ENCODE measurements at places on chromosomes 3 and 15.

- DNase-seq, result no peak
These were observed 82.1 kb downstream of the MYO1E start for GRCh38 chr15:59290295-59291212.

DNA sequence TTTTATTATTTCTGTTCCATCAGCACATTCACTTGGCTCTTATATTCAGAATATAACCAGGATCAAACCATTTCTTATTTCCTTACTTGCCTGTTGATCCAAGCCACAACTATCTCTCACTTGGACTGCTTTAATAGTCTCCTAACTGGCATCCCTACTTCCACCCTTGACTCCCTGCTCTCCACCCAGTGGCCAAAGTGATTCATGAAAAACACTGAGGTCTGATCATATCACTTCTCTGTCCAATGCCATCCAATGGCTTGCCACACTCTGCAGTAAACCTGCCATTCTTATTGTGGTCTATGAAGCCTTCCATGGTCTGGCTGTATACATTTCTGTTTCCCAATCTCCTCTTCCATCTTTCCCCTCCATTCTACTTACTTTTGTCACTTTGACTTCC is 576.1 kb downstream of the PDCD6IP start:
- DNase-seq, result no peak

- DNase-seq, result no peak
These were observed 29.6 kb upstream of the EPHB1 start for GRCh38 chr3:134765468-134765867.

GRCh38 chr3:53293867-53294266 is 38.0 kb upstream of the TKT start:
- no peak for DNase-seq

DNA sequence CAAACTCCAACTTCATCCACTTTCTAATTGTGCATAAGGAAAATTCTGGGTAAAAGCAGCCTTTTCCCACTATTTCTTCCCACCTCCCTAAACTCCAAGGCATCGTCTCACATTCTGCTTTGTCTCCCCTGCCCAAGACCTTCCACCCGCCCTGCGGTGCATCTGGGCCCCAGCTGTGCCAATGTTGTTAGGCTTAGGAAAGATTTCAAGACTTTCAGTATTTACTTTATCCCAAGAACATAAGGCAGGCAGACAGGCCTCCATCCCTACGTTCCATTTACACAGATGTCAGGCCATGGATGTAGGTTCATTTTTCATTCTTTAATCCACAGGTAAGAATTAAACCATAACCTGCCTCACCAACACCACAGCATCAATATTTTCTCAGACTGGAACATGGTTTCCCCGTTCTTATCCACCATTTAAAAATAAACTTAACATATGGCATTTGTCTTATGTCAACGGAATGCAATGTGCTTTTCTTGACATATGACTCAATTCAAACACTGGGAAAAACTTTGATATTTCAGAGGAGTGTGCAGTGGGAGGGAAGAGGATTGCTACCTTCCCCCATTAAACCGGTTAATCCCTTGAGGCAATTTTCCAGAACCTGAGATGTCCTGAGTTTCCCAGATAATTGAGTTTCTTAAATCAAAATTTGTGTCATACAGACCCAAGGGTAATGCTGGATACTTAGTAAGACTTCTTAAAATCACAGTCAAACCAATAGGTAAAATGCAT is 238.0 kb upstream of the LRIG1 start:
- DNase-seq, result peak; percentile 30

DNA sequence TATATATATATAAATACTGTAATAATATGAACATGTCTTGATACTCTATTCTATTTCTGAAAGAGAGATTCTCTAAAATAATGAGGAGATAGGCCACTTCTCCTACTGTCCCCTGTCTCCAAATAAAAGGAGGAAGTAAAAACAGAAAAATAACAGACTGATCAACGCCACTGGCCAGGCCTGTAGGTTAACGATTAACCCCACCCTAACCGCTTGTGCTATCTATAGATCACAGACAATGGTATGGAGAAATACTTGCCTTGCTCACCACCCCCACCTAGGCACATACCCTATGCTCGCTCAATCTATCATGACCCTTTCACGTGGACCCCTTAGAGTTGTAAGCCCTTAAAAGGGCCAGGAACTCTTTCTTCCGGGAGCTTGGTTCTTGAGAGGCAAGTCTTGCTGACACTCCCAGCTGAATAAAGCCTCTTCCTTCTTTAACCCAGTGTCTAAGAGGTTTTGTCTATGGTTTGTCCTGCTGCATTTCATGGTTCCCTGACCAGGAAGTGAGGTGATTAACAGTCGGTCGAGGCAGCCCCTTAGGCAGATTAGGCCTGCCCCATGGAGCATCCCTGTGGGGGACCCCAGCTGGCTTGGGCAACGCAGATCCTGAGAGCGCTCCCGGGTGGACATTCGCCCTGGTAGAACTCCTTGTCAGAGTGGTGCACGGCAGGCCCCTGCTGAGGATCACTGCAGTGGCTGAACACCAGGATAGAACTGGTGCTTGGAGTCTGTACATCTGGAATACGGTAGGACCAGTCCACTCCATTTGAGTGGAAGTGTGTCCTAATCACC is 521.8 kb upstream of the CNTN3 start:
- no peak for DNase-seq

DNA sequence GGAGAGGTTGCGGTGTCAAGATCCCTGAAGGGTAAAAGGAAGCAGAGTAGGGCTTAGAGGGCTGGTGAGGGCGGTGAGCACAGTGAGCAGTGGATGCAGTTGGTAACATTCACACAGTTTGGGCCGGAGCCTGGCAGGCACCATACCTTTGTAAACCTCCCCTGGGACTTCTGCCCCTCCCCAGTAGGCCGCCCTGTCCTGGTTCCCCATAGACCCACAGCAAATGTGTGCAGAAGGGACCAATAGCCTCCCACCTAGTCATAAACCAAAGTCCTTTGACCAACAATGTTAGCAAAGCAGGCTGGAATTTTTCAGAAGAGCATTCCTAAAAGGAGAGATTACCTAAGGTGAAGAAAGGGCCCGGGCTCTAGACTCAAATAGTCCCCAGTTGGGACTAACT is 1.7 kb upstream of the PHGR1 start:
- no peak for DNase-seq

GRCh38 chr3:118792191-118792590 is 242.5 kb downstream of the IGSF11 start:
- DNase-seq, result no peak

GRCh38 chr15:85727068-85727467 is 67.7 kb downstream of the KLHL25 start:
- DNase-seq, result peak; percentile 53

DNA sequence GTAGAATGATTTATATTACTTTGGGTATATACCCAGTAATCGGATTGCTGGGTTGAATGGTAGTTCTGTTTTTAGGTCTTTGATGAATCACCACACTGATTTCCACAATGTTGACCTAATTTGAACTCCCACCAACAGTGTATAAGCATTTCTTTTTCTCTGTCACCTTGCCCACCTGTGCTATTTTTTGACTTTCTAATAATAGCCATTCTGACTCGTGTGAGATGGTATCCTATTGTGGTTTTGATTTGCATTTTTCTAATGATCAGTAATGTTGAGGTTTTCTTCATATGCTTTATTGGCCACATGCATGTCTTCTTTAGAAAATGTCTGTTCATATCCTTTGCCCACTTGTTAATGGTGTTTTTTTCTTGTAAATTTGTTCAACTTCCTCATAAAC is 340.8 kb downstream of the PLOD2 start:
- DNase-seq, result no peak

GRCh38 chr3:7333125-7333524 is 472.2 kb downstream of the GRM7 start:
- no peak for DNase-seq

DNA sequence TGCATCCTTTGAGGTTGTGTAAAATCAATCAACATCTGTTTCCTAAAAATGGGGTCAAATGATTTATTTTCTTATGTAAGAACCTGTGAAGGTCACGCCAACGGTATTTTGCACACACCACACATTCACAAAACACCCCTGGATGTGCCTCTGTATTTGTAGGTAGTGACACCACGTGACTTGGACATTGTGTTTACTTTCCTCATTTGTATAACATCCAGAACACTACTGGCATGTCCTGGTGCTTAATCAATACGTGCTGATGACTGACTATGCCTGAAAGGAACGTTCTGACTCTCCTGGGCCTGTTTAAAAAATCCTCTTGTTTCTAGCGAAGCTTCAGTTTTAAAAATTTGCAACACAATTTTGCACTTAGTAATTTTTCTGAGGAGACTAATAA is 3.4 kb upstream of the TAFA4 start:
- DNase-seq, result no peak

DNA sequence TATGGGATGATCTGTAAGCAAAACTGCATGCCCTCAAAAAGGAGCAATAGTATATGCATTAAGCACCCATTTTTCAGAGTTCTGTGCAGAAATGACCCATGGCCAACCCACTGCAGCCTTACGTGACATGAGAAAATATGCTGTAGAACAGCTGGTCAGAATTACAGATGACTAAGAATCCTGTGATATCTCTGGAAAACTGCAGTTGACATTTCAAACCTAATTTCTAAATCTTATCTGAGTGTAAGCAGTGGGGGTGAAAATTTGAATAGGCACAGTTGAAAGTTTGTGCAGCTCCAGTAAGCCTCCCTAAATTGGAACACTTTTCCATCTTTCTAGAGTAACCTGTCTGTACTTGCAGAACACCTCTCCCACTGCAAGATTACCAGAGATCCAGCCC is 28.7 kb upstream of the COL6A6 start:
- peak; percentile 4 for DNase-seq

- no peak for DNase-seq
These were observed 35.7 kb upstream of the APEH start for GRCh38 chr3:49638445-49638844.

DNA sequence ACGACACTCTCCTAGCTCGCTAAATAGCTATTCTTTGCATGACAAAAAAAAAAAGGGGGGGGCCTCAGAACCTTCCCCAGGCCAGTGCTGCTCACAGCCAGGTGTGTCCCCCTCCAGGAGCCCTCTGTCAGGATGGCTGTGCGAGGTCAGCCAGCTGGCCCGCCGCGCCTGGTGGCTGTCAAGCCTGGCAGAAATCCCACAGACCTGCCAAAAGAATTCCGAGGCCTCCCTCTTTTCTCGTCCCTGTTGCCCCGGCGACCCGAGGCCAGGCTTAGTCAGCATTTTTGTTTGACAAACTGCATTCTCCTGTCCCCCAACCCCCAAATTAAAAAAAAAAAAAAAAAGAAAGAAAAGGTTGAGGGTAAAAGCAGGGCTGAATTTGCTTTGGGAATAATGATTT is 61.9 kb downstream of the TM4SF4 start:
- peak; percentile 48 for DNase-seq

GRCh38 chr15:76585576-76585897 is 249.0 kb downstream of the ISL2 start:
- no peak for DNase-seq

DNA sequence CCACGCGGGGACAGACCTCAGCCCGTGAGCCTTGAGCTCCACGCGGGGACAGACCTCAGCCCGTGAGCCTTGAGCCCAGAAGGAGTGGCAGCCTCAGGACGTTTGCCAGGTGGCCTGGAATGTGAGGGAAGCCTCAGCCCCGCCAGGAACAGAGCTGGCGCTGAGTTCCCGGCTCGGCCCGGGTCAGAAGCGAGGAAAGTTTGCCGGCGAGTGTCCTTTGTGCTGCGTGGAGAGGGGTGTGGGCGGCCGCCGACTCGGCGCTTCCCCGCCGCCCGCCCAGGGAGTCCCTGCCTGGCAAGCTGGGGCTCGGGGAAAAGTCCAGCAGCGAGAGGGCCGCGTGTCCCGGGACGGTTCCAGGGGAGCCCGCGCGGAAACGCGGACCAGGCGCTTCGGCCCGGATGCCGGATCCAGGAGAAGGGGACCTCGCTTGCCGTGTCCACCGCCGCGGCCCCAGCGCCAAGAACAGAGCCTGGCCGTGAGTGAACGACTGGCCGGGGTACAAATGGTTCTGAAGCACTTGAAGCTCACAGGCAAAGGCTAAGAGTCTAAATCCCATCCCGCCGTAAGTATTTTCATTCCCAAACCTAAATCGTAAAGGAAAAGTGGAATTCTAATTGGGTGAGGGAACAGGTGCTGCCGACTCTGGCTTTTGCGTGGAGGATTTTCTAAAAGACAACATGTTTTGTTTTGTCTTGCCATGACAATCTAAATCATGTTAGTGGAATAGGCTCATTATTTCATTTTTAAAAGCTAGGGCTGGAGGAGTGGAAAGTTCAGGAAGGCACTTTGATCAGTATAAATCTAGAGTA is 1.7 kb downstream of the LRRN1 start:
- no peak for DNase-seq

- DNase-seq, result no peak
These were observed 61.0 kb upstream of the RPL32 start for GRCh38 chr3:12902181-12902999.

- DNase-seq, result no peak
These were observed 33.5 kb upstream of the CSPG5 start for GRCh38 chr3:47612178-47612577.

DNA sequence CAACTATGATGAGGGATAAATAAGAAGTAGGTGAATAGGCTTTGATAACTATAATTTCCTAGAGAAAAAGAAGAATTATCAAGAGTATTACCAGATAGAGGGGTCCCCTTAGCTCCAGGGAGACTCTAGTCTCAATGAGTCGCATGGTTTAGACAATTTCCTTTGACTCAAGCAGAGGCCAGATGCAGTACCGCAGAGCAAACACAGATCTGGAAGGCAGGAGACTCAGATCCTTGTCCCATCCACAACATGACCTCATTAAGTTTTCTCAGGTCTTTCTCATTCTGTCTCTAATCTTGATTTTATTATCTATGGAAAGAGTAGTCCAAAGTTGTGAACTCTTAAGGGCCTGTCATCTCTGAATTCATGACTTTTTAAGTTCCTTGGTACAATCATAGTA is 987.9 kb downstream of the NTRK3 start:
- no peak for DNase-seq

DNA sequence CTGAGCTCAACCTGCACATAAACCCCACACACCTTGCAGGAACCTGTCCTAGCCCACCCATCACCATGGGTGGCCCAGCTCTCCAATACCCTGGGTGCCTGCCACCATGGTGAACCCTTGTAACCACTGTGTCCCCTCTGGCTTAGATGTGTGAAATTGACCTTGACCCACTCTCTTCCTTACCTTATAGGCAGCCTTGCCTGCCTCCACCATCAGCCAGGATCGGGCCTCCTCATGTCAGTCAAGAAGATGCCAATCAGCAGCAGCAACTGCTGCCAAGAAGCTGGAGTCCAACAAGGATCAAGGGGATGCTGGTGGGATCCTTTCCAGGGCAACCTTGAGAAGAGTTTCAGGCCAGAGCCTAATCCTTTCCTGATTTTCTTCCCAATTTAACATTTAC is 8.8 kb upstream of the CYP11A1 start:
- DNase-seq, result no peak

DNA sequence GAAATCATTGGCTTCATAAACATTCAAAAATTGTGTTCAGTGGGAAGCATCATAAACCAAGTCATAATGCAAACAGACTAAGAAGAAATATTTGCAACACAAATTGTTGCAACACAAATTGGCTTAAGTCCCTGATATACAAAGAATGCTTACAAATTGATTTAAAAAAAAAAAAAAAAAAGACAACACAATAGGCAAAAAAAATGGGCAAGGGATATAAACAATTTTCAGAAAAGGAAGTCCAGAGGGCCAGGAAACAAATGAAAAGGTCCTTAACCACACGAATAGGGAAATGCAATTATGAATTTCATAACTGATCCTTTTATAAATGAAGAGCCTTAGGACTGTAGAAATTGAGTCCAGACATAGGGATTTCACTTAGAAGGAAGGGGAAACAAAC is 98.9 kb downstream of the LRRK1 start:
- peak; percentile 92 for DNase-seq
